Activated T-helper 1 cell treated with Interleukin-2 at 50 U/mL for 16 hours (primary cell): ENCODE measurements at places on chromosomes 13 and 19.

DNA sequence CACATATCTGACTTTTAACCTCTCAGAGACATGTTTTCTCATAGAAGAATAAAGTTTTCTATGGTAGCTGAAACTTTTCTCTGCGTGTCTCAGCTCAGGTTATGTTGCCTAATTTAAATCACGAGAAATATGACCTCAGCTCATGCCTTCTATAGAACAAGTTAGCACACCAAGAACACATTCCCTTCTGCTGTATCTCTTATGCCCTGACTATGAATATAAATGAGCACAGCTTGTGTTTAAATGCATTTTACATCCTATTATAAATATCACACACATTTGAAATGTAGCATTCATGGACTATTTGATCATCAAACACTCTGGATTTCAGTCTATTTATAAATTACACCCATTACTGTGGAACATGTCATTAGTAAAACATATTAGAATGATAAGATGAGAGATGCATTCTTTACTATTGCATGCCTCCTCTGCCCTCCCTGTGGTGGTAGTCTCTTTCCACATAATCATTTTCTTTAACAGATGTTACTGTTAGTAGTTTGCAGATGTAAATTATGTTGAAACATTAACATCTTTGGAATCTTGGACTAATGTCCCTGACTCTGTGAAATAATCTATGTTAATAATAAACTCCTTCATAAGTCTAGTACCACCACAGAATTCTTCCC lies 2044.9 kb upstream of the PCDH20 start:
- no peak for DNase-seq

DNA sequence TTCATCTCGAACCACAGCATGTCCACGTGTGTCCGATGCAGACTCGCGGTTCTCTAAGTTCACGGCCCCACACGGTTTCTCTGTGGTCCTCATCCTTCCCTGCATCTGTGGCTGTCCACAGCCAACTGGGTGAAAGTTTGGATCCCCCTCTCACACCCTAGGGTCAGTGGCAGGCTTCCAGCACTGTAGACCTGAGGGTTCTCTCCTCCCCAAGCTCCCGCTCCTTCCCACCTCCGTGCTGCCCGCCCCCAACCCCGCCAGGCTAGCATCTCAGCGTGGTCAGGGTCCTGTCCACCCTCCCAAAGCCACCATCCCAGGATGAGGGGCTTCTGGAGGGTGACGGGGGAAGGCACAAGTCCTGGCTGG lies 3.0 kb downstream of the ANGPTL4 start:
- no peak for DNase-seq

GRCh38 chr19:15673176-15673654 lies 328 bp downstream of the CYP4F12 start:
- no peak for DNase-seq

- no peak for DNase-seq
These were observed 46.4 kb downstream of the THSD1 start for GRCh38 chr13:52359534-52359933.

GRCh38 chr19:47203254-47203653 lies 27.7 kb downstream of the BBC3 start:
- no peak for DNase-seq

DNA sequence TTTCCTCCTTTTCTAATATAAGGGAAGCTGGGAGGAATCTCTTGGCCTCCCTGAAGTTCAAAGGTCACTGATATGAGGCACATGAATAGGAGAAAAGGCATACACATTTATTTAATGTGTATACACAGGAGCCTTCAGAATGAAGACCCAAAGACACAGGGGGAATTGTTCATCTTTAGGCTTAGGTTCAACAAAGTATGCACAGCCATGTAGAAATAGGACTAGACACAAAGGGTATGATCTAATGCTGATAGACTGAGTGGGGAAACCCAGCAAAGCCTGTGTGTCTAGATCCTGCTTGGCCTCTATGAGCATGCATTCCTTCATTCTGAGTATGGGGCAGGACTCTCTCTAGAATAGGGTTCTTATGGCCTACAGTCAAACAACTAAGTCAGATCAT lies 177.1 kb upstream of the RFC3 start:
- no peak for DNase-seq

DNA sequence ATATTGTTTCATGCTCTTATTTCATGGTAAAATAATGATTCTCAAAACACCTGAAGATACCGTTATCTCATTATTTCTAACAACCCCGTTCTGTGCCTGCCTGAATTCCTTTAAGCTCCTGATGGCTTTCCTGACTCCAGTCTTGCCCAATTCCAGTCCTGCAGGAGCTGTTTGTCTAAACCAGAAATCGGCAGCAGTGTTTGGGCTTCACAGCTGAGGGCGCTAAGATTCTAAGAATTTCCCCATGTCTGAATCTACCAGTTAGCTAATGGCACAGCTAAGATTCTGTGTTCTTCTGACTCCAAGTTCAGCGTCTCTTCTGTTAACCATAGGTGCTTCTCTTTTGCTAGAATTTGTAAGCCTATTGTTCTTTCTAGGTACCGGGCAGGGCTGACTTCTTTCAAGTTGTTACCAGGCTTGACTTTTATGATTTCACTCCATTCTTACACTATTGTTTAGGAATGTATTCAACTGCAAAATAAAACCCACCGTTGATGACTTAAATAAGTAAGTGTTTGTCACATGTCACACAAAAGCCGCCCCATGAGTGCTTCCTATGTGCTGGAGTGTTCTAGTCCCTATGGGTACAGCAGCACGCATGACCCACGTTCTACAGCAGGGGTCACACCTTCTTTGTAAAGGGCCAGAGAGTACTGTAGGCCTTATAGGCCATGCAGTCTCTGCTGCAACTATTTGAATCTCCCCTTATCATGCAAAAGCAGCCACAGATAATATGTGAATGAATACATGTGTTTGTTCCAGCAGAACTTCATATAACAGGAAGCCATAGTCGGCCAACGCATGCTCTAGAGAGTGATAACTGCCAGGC lies 168.3 kb upstream of the RNF113B start:
- DNase-seq = no peak
